ENCODE measurements at places on chromosomes 7 and 10. TPM values are rescaled to one million over a fixed set of nuclear protein-coding genes. Genes with fewer than 3 reads are reported as not detected.

GRCh38 chr7:123573896-123574467 lies 16.4 kb upstream of the NDUFA5 start:
- no peak overlapping the region for H3K4me3 ChIP-seq
- H3K4me1 ChIP-seq = no peaks in the 10 kb centered on the region
- no peak for DNase-seq
- H3K27me3 ChIP-seq = no peaks in the 10 kb centered on the region
- H3K36me3 ChIP-seq = no peaks in the 10 kb centered on the region

- DNase-seq = no peak
- H3K4me3 ChIP-seq = no peak overlapping the region
- H3K36me3 ChIP-seq = no peaks in the 10 kb centered on the region
- no peak overlapping the region for H3K27ac ChIP-seq
Observed at GRCh38 chr10:85921789-85922188, 444.8 kb downstream of the GRID1 start.

GRCh38 chr7:14714161-14714728 lies 188.3 kb downstream of the DGKB start:
- H3K4me1 ChIP-seq = peaks cover 8% of the 10 kb centered on the region
- no peak overlapping the region for H3K27ac ChIP-seq
- no peak overlapping the region for H3K4me3 ChIP-seq
- no peak for DNase-seq
- no peaks in the 10 kb centered on the region for H3K36me3 ChIP-seq

Gene PCDH15
- total RNA-seq = 0.15 TPM

- DNase-seq = no peak
- H3K36me3 ChIP-seq = no peaks in the 10 kb centered on the region
- no peaks in the 10 kb centered on the region for H3K4me1 ChIP-seq
- no peak overlapping the region for H3K27ac ChIP-seq
- H3K4me3 ChIP-seq = no peak overlapping the region
Observed at GRCh38 chr7:51426163-51426562, 109.6 kb upstream of the COBL start.

- H3K4me1 ChIP-seq = peaks cover 2% of the 10 kb centered on the region
- no peak for DNase-seq
- H3K27ac ChIP-seq = no peak overlapping the region
- no peaks in the 10 kb centered on the region for H3K27me3 ChIP-seq
Observed at GRCh38 chr10:71995887-71996575, 31.8 kb downstream of the CHST3 start.

GRCh38 chr10:78894841-78895195 lies 173.9 kb upstream of the ZMIZ1 start:
- no peaks in the 10 kb centered on the region for H3K36me3 ChIP-seq
- H3K4me1 ChIP-seq = peaks cover 11% of the 10 kb centered on the region
- no peak overlapping the region for H3K27ac ChIP-seq
- DNase-seq = no peak

Gene TUBAL3
- total RNA-seq = not detected

Gene CALCR
- 3.0 TPM for total RNA-seq

DNA sequence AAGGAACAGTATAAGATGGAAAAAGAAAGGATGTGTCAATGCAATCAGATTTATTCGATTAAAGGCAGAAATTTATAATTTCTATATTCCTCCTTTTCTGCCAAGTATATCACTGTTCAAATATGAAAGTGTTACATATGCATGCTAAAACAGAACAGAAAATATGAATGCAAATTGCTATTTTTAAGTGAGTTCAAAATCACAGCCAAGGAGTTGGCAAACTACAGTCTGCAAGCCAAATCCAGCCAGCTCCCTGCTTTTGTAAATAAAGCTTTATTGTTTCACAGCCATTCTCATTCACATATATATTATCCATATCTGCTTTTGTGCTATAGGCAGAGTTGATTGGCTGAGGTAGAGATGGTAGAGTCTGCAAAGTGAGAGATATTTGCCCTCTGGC lies 747.2 kb downstream of the ANKRD7 start:
- no peaks in the 10 kb centered on the region for H3K36me3 ChIP-seq
- H3K4me1 ChIP-seq = no peaks in the 10 kb centered on the region
- no peak overlapping the region for H3K27ac ChIP-seq
- H3K4me3 ChIP-seq = no peak overlapping the region
- DNase-seq = no peak

- peak; percentile 69 for DNase-seq
- H3K27ac ChIP-seq = no peak overlapping the region
- H3K36me3 ChIP-seq = no peaks in the 10 kb centered on the region
- H3K4me3 ChIP-seq = no peak overlapping the region
Observed at GRCh38 chr10:107814865-107815487, 650.5 kb upstream of the SORCS1 start.

GRCh38 chr10:50613150-50613549 lies 10.6 kb downstream of the SGMS1 start:
- peaks cover 17% of the 10 kb centered on the region for H3K4me1 ChIP-seq
- no peak overlapping the region for H3K27ac ChIP-seq
- no peaks in the 10 kb centered on the region for H3K27me3 ChIP-seq
- no peaks in the 10 kb centered on the region for H3K36me3 ChIP-seq

GRCh38 chr10:20207653-20208052 lies 391.4 kb downstream of the PLXDC2 start:
- no peak overlapping the region for H3K27ac ChIP-seq
- H3K27me3 ChIP-seq = no peaks in the 10 kb centered on the region
- H3K4me3 ChIP-seq = no peak overlapping the region
- H3K36me3 ChIP-seq = peaks cover 4% of the 10 kb centered on the region
- H3K4me1 ChIP-seq = peaks cover 3% of the 10 kb centered on the region
- no peak for DNase-seq

Gene PTN
- 28.6 TPM for total RNA-seq

Gene AS3MT
- 10.4 TPM for total RNA-seq

Gene ADIRF
- total RNA-seq = not detected

- no peak for DNase-seq
- no peaks in the 10 kb centered on the region for H3K36me3 ChIP-seq
- H3K4me1 ChIP-seq = no peaks in the 10 kb centered on the region
Observed at GRCh38 chr7:140031364-140031763, 31.4 kb downstream of the PARP12 start.

Gene TMEM139
- total RNA-seq = 4.4 TPM

Gene ZNF22
- 45.2 TPM for total RNA-seq

Data from H1 (cell line).